ENCODE measurements at places on chromosomes 7 and 10.

DNA sequence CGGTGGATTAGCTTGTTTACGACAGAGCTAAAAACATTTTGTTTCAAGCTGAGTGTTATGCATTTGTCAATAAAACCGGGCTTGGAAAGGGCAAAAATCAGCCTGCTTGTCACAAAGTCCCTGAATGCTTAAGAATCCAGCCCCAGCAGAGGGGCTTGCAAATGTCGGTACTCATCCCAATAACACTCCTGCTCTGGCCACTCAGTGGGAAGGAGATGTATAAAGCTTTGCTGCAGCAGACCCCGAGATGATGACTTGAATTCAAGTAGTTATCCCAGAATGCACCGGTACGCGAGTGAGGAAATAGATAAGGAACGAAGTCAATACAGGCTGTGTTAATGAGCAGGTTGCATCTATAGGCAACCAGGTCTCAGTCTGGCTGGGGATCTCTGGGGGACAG lies 662.3 kb downstream of the CCSER2 start:
- DNase-seq: no peak

GRCh38 chr7:129832282-129832681 lies 120.5 kb downstream of the UBE2H start:
- no peak for DNase-seq

GRCh38 chr10:34154383-34154900 lies 660.7 kb downstream of the PARD3 start:
- DNase-seq: no peak

GRCh38 chr7:106752367-106752766 lies 91.4 kb upstream of the CCDC71L start:
- DNase-seq: no peak

GRCh38 chr7:47318395-47319182 lies 263.3 kb downstream of the TNS3 start:
- DNase-seq: no peak

DNA sequence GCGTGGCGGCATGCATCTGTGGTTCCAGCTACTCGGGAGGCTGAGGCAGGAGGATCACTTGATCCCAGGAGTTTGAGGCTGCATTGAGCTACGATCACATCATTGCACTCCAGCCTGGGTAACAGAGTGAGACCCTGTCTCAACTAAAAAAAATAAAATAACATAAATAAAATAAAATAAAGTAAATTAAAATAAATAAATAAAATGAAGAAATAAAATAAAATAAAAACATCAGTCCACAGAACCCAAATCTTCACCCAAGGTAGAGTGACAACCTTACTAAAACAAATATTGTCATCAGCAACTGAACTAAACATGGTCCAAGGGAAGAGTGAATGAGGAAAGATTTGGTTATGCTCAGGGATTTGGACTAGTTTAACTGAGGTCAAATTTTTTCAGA lies 24.8 kb upstream of the OCM2 start:
- no peak for DNase-seq

GRCh38 chr7:128022631-128023532 lies 8.4 kb downstream of the LRRC4 start:
- no peak for DNase-seq

Data from activated naive CD4-positive, alpha-beta T cell (primary cell).